ENCODE measurements at places on chromosomes 7 and 10. TPM values are rescaled to one million over a fixed set of nuclear protein-coding genes. Genes with fewer than 3 reads are reported as not detected.

The AUTS2 gene
- total RNA-seq, result 90.4 TPM

The GIMAP7 gene
- 9.4 TPM for total RNA-seq

The MYOZ1 gene
- 8.5 TPM for total RNA-seq

The RTKN2 gene
- total RNA-seq, result not detected

The NKX2-3 gene
- not detected for total RNA-seq

The TFPI2 gene
- not detected for total RNA-seq

The MYO1G gene
- total RNA-seq, result 5.9 TPM

The EVX1 gene
- total RNA-seq, result not detected

The C10orf62 gene
- not detected for total RNA-seq

The VENTX gene
- total RNA-seq, result 1.5 TPM

The SPAM1 gene
- total RNA-seq, result not detected

The TCF7L2 gene
- total RNA-seq, result 8.2 TPM

The EBLN1 gene
- not detected for total RNA-seq

The SH2D4B gene
- not detected for total RNA-seq

The NAT16 gene
- total RNA-seq, result not detected

The TMEM120A gene
- 24.2 TPM for total RNA-seq

The ADGRA1 gene
- not detected for total RNA-seq

The GIMAP4 gene
- total RNA-seq, result 29.5 TPM

The STAG3 gene
- total RNA-seq, result not detected

The CPEB3 gene
- 2.8 TPM for total RNA-seq

The WDFY4 gene
- 33.8 TPM for total RNA-seq

The CHRM2 gene
- total RNA-seq, result not detected

The SPRN gene
- not detected for total RNA-seq

The THNSL1 gene
- 0.64 TPM for total RNA-seq

The INMT gene
- total RNA-seq, result 51.8 TPM

The TAF6 gene
- 103 TPM for total RNA-seq

The XPNPEP1 gene
- 212 TPM for total RNA-seq

The CFAP46 gene
- not detected for total RNA-seq

The IKZF1 gene
- 3.6 TPM for total RNA-seq

The BTBD16 gene
- not detected for total RNA-seq

The FRMD4A gene
- 108 TPM for total RNA-seq

The ECHDC3 gene
- 12.2 TPM for total RNA-seq

The ABCF2 gene
- 85.3 TPM for total RNA-seq

The ZNF107 gene
- total RNA-seq, result 0.85 TPM

The BICC1 gene
- 9.3 TPM for total RNA-seq

The LIPJ gene
- not detected for total RNA-seq

The SPDYE16 gene
- total RNA-seq, result not detected

The CPXM2 gene
- 125 TPM for total RNA-seq

The GTPBP4 gene
- 9.0 TPM for total RNA-seq

The CNNM1 gene
- not detected for total RNA-seq

All from ascending aorta (tissue), 2 donors.